BJ (cell line): ENCODE measurements at places on chromosomes 4 and X.

DNA sequence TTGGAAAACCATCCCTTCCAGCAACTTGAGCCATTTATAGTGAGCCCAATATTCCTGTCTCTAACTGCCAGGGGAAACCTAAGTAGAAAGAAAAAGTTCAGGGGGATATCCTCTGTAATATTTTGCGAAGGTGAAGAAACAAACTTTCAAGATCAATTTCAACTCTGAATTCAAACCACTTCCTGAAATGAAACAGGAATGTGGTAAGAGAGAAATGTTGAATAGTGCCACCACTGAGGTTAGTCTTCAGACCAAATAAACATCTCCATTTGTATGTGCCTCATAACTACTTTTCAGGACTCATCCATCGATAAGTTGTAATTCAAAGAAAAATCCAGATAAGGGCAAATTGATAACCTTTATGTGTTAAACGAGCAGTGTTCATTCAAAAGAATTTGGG, 128.7 kb downstream of the GABRB1 start:
- DNase-seq = no peak

GRCh38 chr4:43223820-43224219, 331.3 kb downstream of the GRXCR1 start:
- DNase-seq = no peak

DNA sequence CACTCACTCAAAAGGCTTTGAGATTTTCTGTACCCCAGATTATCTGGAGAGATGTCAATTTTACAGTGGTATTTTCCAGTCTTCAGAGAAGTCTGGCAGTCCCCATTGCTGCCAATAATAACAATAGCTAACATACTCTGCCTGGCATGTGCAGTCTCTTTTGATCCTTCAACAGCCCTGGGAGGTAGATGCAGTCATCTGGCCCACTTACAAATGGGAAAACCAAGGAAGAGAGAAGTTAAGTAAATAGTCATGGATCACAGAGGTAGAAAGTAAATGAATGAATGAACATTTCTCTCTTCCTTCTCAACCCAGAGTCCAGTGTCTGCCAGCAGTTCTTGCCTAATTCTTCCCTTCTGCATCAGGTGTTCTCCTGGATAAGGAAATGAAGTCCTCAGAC, 113.0 kb upstream of the EDNRA start:
- DNase-seq = no peak

GRCh38 chrX:2486476-2487133, 14.2 kb downstream of the DHRSX start:
- DNase-seq = no peak

GRCh38 chr4:141576585-141577110, 59.7 kb upstream of the IL15 start:
- no peak for DNase-seq

DNA sequence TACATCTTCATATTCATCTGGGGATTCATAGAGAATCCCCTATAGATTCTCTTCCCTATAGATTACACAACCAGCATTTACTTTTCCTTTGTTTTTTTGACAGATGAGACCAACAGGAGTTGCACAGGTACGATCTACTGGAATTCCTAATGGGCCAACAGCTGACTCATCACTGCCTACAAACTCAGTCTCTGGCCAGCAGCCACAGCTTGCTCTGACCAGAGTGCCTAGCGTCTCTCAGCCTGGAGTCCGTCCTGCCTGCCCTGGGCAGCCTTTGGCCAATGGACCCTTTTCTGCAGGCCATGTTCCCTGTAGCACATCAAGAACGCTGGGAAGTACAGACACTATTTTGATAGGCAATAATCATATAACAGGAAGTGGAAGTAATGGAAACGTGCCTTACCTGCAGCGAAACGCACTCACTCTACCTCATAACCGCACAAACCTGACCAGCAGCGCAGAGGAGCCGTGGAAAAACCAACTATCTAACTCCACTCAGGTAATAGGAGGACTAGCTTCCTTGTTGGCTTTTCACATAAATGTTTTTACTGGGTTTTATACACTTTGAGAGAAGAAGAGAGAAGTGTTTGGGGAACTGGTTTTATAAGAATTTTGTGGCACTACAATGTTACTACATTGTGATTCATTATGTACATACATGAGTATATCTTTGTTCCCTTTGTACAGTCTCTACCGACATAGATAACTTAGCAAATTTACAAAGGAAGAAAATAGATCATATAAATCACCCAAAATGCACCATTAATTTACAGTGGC, 137.2 kb downstream of the DIPK2B start:
- DNase-seq = no peak

- no peak for DNase-seq
Measured at GRCh38 chr4:11821772-11822430, 393.2 kb upstream of the HS3ST1 start.

DNA sequence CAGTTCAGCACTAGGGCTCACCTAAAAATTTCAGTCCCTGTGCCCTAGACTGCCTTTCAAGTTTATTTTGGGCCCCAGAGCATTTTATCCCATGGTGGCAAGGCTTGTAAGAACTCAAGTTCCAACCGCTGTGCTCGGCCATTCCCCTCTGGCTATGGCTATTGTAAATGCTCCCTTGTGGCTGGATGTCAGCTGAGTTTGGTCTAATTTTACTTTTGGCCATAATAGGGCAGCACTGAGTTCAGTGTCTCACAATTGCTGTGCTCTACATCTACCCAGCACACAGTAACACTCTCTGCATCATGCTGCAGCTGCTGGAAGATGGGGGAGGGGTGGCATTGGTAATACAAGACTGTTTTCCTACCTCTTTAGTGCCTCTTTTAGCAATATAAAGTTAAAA, 210.8 kb upstream of the IRS4 start:
- DNase-seq = no peak

DNA sequence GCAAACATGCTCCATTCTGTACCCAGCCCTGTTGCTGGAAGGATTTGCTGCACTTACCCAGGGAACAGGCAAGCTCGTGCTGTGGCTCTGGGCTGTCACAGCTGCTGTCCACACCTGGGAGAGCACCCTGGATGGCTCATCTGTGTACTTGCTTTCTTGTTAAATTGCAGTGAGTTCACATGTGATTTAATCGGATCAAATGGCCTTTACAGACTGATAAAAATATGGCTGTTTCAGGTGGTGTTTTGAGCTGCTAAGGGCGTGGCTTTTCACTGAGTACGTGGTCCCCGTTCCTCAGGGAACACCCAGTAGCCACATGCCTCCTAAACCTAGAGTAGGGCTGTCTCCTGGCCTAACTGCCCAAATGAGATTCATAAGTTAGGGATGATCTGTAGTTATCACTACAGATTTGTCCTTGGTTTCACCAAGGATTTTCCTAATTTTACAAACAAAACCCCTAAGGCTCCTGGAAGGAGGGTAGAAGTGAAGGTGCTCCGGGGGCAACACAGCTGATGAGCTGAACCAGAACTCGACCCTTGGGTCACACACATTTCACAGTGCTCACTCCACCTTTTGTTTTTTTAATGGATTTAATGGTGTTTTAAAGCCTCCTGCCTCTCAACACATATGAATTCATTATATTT, 13.7 kb downstream of the KLKB1 start:
- DNase-seq = no peak

- peak; percentile 93 for DNase-seq
Measured at GRCh38 chr4:188941524-188942119, 802.4 kb downstream of the TRIML1 start.

DNA sequence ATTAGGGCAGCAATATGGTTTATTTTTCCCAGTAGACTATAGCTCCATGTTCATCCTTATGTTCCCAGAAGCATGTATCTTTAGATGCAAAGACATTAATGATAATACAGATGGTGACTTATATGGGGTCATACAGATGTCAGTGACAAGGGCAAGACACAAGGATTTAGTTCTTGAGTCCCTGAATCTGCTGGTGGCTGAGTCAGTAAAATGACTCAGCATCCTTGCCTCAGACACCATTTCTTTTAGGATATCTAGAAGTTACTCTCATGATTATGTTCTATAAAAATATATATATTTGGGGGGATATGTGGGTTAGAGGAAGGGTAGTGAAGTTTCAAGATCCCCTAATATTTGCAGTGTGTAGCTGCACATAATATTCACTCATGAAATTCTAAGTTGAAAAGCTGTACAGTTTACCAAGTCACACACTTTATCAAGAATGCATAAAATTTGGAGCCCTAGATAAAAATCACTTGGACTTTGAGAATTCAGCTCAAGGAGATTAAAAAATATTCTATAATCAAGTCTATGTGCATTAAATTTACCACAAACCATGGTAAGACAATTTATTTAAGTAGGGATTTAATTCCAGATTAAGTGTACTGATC, 101.9 kb downstream of the LNX1 start:
- DNase-seq = no peak

- DNase-seq = no peak
Measured at GRCh38 chr4:172740434-172740833, 428.2 kb upstream of the GALNT7 start.

DNA sequence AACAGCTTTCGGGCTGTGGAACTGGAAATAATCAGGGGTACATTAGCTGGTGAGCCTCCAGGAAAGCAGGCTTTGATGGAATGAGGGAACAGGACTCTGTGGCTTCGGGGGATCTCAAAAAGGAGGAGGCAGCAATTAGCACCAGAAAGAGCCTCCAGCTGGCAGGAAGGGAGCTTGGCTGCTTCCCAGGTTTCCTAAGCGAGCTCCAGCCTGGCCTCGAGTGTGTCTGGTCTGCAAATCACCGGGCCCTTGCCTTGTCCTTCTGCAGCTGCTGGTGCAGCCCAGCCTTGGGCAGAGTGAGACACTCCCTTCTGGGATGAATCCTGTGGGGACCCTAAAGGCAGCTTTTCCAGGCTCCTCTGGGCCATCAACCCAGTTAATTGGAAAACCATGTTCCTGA, 10.7 kb upstream of the PDHA1 start:
- no peak for DNase-seq

- no peak for DNase-seq
Measured at GRCh38 chrX:50114113-50114512, 86.7 kb downstream of the AKAP4 start.

GRCh38 chr4:30865691-30866090, 145.5 kb downstream of the PCDH7 start:
- no peak for DNase-seq

DNA sequence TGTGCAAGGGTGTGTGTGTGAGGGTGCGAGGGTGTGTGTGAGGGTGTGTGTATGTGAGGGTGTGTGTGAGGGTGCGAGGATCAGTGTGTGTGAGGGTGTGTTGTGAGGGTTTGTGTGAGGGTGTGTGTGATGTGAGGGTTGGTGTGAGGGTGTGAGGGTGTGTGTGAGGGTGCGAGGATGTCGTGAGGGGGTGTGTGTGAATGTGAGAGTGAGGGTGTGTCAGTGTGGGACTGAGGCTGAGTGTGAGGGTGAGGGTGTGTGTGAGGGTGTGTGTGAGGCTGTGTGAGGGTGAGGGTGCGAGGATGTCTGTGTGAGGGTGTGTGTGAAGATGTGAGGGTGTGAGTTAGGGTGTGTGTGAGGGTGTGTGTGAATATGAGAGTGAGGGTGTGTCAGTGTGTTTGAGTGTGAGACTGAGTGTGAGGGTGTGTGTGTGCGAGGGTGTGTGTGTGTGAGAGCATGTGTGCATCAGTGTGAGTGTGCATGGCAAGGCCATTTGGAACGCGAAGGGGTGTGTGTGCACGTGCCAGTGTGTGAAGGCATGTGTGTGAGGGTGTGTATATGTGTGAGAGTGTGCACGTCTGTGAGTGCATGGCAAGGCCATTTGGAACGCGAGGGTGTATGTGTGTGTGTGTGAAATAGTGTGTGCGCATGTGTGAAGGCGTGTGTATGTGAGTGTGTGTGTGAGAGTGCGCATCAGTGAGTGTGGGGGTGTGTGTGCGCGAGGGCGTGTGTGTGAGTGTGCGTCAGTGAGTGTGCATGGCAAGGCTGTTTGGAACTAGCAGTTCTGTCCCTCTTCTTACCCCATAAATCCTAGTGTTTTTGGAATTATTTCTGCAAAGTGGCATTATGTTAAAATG, 69.8 kb downstream of the RGS12 start:
- no peak for DNase-seq

- no peak for DNase-seq
Measured at GRCh38 chrX:118644378-118644777, 83.0 kb upstream of the IL13RA1 start.

GRCh38 chr4:102511830-102512605, 10.9 kb downstream of the NFKB1 start:
- DNase-seq = no peak

DNA sequence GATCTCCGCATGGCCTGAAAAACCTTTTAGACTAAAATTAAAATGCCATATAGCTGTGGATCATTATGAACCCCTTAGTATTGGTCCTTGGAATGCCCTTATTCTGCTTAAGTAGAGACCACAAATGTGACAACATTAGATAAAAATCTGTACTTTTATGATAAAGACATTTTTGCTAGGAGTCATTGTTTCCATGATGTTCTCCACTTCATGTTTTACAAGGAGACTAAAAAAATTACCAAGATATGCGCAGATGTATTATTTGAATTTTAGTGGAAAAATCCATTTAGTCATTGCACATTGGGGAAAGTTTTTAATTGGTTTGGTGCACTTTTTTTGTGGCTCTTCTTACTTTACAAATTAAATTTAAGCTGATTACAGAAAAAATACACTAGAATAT, 85.1 kb upstream of the HPRT1 start:
- DNase-seq = no peak

DNA sequence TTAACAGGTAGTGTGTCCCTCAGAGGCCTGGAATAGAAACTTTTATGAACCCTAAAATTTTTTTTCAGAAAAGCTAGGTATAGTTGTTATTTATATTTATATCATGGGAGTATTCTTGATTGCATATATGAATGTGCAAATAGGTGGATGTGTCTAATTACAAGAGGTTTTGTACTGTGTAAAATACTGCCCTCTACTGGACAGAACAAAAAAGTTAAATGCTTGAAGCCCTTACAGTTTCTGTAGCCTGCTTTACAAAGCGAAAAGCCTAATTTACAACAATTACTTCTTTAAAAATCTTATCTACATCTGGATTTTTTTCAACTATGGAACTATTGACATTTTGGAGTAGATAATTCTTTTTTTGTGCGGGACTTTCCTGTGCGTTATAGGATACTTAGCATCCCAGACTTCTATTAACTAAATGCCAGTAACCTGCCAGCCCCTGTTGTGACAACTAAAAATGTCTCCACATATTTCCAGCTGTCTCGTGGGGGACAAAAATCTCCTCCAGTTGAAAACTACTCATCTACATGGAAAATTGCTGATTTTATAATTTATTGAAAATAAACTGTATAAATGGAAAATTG, 35.1 kb downstream of the ENPEP start:
- no peak for DNase-seq

GRCh38 chr4:149784018-149784417, 31.6 kb downstream of the IQCM start:
- DNase-seq = no peak

DNA sequence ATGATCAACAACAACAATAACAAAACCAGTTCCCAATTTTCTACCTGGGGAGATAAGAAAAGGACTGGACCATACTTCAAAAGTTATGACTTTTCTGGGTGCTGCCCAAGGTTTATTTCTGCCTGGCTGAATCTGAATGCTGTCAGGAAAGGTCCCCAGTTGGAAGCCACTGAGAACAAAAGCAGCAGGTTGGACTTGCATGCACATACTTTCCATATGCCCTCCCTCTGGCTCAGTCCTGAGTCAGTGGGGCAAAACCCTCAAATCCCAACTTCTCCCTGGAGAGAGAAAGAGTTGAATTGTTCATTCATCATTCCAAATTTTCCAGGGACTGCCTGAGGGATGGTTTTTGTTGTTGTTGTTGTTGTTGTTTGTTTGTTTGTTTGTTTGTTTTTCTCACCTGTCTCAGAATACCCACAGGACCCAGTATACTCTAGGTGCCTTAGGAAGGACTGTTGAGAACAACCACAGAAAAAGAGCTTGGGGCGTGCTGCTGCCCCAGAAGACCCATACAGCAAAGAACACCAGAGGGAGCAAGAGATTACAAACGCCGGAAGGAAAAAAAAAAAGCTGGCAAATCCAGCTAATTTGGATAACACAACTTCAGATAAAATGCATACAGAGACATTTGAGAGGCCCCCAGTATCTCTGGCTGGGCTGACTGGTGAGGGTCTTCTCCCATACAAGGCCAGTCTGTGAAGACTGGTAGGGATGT, 138.9 kb upstream of the INPP4B start:
- DNase-seq = no peak
